Activated T-helper 17 cell treated with anti-CD3 and anti-CD28 coated beads, Interleukin-2, amount 50 U/mL, for 72 hours (primary cell): ENCODE measurements at places on chromosomes 13 and 19. TPM values are rescaled to one million over a fixed set of nuclear protein-coding genes. Genes with fewer than 3 reads are reported as not detected.

The SRRM5 gene
- total RNA-seq, result 1.4 TPM

The ZNF324 gene
- 7.3 TPM for total RNA-seq

The ZNF837 gene
- total RNA-seq, result 1.9 TPM

The MAG gene
- total RNA-seq, result 0.50 TPM

The LYPD3 gene
- 3.0 TPM for total RNA-seq

The OR7D2 gene
- 0.11 TPM for total RNA-seq

DNA sequence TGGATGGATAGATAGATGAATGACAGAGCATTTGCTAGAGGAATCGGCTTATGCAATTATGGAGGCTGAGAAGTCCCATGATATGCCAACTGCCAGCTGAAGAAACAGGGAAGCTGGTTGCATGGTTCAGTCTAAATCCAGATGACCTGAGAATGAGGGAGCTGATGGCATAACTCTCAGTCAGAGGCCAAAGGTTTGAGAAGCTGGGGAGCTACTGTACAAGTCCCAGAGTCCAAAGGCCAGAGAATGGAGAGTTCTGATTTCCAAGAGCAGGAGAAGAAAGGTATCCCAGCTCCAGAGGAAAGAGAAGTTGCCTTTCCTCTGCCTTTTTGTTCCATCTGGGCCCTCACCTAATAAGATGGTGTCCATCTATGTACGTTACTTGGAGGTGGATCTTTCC, 108.3 kb downstream of the CDK8 start:
- no peak for ATAC-seq

- ATAC-seq, result no peak
These were observed 63.1 kb downstream of the SPATA13 start for GRCh38 chr13:24223341-24224231.

DNA sequence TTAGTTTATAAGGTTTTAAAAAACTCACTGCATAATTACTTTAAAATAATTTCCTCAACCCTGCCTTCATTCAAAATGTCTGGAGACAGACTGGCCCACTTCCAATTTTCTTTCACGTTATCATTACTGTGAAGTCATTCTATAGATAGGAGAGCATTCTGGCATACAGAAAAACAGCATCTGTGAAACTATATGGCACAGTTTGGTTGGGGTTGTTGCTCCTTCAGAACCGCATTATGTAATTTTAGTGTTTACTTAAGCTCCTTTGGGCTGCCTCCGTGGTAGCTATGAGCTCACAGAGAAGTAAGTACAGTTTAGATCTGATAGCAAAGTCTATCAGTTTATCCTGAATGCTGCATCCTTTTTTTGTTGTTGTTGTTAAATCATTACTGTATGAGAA, 104.3 kb downstream of the KCNRG start:
- no peak for ATAC-seq

DNA sequence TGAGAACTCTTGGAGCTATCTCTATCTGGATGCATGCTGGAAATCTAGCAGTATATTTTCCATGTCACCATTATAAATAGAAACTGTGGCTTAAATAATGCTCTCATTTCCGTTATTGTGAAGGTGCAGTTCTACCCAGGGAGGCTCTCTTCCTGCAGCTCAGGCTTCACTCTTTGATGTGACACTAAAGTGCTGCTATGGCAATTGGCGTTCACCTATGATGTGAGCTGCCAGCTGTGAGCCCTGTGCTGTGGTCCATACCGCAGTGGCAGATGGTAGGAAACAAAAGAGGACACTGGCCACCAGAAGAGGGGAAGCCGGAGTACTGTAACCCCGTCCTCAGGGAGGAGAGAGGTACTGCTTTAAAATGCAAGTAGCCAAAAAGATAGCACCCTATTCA, 40.6 kb upstream of the ZNF681 start:
- peak; percentile 71 for ATAC-seq

DNA sequence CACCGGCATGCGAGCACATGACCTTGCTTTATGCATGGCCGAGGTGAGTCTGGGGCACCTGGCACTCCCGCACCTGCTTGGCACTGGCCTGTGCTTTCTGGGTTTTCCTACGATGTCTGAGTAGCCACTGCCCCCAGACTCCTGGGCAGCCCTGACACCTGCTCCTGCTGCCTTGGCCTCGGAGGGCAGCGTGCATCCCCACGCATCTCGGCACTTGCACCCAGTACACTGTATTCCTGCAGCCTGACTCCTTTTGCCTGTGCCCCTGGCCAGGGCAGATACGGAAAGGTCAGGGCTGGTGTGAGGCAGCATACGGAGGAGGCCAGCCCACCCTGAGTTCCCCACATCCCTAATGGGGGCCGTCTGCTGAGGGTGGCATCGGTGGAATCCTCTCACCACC, 340.6 kb downstream of the TEX29 start:
- no peak for ATAC-seq

DNA sequence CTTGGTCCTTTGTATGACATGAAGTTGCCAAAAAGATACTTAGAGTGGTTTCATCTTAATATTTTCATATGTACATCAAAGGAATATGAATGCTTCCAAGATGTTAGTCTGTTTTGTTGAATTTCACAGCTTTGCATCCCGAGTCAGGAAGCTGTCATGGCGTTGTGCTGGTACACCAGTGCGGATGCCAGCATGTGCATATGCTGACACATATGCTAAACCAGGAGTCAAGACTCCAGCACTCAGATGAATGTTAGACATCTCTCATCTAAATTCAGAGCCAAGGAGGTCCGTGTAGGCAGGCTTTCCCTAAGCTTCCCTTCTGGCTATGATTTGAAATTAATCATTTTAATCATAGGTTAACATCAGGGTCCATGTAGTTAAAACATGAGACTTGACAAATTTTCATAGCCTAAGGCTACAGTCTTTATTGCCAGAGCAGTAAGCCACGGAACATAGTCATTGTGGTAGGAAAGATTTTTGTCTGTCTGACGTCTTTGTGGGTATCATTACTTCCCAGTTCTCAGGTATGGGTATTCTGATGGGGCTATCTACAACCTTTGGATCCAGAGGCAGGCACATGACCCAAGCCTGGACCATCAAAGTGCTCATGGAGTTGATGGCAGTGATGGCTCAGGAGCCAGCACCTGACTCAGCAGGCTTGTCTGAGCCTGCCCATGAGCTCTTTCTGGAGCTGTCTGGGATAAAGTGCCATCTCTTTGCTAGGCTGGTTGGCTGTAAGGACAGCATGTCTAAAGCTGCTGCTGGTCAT, 246.1 kb downstream of the KCNRG start:
- ATAC-seq, result peak; percentile 54

GRCh38 chr19:15551293-15552004, 43.1 kb downstream of the CYP4F22 start:
- ATAC-seq, result peak; percentile 38

- ATAC-seq, result no peak
These were observed 1109.5 kb downstream of the SLITRK1 start for GRCh38 chr13:82772816-82773215.

DNA sequence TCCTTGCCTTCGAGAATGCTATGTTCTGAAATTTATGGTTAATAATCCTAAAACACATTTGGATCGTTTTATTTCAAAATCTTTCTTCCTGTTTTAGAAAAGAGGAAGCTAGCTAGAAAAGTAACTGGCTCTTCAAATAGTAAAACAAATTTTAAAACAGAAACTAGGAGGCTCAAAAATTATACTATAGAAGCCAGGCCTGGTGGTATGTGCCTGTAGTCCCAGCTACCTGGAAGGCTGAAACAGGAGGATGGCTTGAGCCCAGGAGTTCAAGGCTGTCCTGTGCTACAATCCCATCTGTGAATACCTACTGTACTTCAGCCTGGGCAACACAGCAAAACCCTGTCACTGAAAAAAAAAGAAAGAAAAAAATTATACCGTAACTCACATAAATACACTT, 57.9 kb downstream of the ELF1 start:
- ATAC-seq, result no peak

GRCh38 chr13:113762538-113762937, 3.5 kb downstream of the TMEM255B start:
- no peak for ATAC-seq

- ATAC-seq, result no peak
These were observed 24.4 kb downstream of the GRIK5 start for GRCh38 chr19:42045575-42045974.

- ATAC-seq, result no peak
These were observed 21.6 kb downstream of the SAE1 start for GRCh38 chr19:47152205-47152604.
